ENCODE measurements at places on chromosomes 5 and 9.

DNA sequence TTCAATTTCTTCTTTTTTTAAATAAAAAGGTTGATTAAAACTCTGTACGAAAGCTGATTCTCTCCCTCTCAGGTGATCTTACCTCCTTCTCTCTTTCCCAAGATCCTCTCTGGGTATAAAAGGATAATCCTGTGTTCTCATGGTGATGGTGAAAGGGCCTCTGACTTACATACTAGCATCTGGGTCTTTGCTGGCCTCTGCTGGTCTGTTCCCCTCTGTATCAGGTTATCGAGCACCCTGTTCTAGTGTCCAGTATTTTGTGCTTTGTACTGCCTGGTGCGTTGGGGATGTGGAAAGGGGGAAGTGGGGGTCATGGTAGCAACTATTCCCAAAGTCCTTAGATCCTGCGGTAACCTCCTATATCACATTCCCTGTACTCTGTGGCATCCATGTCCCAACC, 328.9 kb downstream of the NR2F1-AS1 start:
- no peak for DNase-seq

GRCh38 chr9:112086627-112087026, 88.5 kb downstream of the SUSD1 start:
- no peak for DNase-seq

GRCh38 chr5:135986401-135986800, 31.6 kb upstream of the LECT2 start:
- no peak for DNase-seq

GRCh38 chr5:150153957-150154617, 1.6 kb downstream of the PDGFRB start:
- DNase-seq: no peak

DNA sequence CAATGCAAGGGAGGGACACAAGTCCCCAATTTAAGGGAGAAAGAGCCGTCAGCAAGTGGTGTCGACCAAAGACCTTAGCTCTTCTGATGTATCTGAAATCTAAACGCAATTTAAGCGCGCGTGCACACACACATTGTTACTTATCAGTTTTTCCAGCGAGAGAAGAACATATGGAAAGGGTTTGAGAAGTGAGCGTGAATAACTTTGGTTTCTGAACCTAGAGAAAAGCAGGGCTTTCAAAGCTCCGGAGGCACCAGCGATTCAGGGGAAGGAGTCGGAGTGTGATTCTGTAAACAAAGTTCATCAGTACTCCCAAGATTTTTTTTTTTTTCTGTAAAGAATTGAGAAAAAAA, 191.8 kb downstream of the MEF2C start:
- no peak for DNase-seq

DNA sequence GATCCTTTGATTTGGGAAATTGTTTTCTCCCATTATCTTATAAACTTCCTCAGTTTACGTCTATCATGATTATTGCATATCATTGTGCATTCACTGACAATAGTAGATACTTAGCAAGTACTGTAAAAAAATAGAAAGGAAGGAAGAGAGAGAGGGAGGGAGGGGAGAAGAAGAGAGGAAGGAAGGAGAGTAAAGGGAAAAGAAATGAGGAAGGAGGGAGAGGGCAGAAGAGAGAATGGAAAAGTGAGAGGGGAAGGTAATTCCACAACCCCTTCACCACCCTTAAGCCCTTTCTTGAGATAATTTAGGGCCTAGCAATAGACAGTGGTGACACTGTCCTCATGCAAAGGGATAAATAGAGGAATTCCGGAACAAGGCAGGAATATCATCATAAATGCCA, 64.4 kb downstream of the NFIB start:
- DNase-seq: no peak

- no peak for DNase-seq
These were observed 263.2 kb downstream of the DMAC1 start for GRCh38 chr9:7536310-7536939.

GRCh38 chr9:126430124-126430523, 103.5 kb downstream of the MVB12B start:
- DNase-seq: no peak

DNA sequence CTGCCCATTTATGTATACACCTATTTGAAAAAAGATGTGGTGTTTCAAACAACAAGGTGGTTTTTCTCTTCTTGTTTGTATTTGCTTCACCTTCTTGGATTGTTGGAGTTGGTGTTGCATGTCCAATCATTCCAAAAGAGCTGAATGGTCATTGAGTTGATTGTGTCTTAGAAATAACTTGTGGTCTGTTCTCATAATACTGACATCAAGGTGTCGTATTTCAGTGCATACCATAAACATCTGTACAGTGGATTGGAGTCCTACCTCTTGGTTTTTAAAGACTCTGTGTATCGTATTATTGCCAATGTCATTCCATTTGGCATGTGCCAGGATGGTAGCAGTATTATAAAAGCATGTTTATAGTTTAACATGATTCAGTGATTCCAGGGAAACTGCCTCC, 73.2 kb downstream of the TRIO start:
- DNase-seq: no peak

GRCh38 chr5:54959673-54960418, 25.5 kb downstream of the ESM1 start:
- no peak for DNase-seq

GRCh38 chr5:153629027-153629895, 138.8 kb downstream of the GRIA1 start:
- no peak for DNase-seq

All from T-helper 1 cell (primary cell).